Activated naive CD4-positive, alpha-beta T cell treated with Interleukin-2 at 50 U/mL for 16 hours (primary cell): ENCODE measurements at places on chromosomes 6 and 20.

DNA sequence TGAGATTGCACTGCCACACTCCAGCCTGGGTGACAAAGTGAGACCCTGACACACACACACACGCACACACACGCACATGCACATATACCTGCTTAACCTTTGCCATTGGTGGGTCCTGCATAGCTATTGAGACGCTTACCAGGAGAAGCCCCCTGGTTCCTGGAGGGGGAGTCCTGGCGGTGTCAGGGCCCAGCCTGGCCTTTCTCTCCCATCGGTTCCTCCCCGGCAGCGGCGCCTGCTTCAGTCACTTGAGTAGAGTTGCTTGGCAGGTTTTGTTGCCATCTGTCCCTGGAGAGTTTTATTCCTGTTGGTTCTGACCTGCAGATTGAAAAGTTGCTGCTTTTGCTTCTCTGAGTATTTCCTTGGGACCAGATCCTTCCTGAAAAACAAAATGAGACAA, 20.6 kb upstream of the FAM209A start:
- DNase-seq, result no peak

DNA sequence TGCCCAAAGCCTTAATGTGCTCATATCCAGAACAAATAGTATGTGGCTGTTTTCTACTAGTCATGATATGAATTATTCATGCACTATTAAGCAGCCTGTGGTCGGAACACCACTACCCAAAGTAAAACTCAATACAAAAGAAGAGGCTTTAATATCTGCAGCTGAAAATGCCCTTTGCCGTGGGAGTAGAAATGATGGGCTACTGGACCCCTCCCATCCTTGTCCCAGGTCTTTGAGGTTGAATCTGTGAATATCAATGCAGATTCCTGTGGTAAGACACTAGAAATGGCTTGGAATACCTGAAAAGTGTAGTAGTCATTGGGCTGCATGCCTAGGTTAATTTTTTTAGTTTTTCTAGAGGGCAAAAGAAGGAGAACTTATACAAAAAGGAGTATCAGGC, 303.7 kb downstream of the TBC1D7 start:
- DNase-seq, result no peak

GRCh38 chr6:38141085-38141484, 321.6 kb downstream of the ZFAND3 start:
- DNase-seq, result no peak

DNA sequence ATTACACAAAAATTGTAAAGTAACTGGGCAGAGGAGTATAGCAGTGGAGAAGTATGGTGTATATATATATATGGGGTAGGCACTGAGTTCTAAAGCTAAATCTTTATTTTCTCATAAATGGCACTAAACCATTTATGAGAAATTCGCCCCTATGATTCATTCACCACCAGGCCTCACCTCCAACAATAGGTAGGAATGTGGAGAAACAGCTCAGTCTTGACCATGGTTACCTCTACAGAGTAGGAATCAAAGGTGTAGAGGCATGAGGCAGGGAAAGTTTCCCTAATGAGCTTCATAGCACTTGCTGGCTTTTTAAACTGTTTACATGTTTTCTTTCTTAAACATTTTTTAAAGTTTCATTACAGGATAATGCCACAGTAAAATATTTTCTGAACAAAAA, 36.9 kb upstream of the SUMO4 start:
- DNase-seq, result no peak

GRCh38 chr6:134267917-134268361, 50.0 kb downstream of the SGK1 start:
- no peak for DNase-seq

- no peak for DNase-seq
These were observed 5.0 kb downstream of the BCL2L1 start for GRCh38 chr20:31717478-31718201.

- DNase-seq, result no peak
These were observed 1.4 kb downstream of the SAMD5 start for GRCh38 chr6:147509891-147510290.

- no peak for DNase-seq
These were observed 2.0 kb upstream of the MICA start for GRCh38 chr6:31401403-31401802.

- no peak for DNase-seq
These were observed 34.6 kb downstream of the HDAC2 start for GRCh38 chr6:113936093-113936934.

DNA sequence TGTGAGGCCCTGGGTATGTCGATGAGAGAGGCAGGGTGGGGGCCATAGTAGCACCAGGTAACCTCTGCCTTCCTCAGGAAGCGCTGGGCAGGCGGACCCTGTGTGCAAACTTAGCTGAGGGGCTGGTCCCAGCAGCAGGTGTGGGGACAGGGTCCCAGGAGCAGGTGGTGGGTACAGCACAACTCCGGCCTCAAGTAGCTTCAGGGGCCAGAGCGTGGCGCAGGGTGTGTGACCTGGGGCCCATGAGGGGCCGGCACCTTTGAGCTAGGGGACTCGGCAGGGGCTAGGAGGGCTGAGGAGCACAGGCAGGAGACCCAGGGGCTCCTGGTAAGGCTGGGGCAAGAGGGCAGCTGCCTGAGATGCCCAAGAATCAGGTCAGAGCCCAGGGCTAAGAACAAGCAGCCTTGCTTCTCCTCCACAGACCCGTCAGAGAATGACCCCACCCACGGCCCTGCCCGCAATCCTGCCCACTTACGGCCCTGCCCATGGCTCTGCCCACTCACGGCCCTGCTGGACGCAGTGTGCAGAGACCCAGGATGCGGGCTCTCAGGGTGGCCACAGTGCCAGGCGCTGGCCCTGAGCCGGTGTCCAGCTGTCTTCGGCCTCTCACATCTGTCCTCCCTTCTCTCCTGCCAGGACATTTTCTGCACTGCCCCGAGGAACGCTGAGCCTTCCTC, 30.9 kb downstream of the CHRNA4 start:
- no peak for DNase-seq

DNA sequence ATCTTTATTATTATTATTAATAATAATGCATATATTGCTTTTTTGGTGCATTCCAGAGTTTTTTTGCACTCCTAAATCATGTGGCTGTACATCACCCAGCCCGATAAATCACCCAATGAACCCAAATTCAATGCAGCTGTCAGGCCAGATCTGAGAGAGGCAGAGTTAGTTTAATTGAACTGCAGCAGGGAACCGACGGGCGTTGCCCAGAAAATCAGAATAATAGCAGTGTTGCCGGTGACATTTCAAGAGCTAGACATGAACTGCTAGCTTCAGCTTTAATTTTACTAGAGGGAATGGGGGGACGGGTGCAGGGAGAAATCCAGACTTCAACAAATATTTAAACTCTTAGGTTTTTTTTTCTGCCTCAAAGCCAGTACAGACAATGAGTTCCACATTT, 135.0 kb downstream of the CLIC5 start:
- DNase-seq, result no peak

DNA sequence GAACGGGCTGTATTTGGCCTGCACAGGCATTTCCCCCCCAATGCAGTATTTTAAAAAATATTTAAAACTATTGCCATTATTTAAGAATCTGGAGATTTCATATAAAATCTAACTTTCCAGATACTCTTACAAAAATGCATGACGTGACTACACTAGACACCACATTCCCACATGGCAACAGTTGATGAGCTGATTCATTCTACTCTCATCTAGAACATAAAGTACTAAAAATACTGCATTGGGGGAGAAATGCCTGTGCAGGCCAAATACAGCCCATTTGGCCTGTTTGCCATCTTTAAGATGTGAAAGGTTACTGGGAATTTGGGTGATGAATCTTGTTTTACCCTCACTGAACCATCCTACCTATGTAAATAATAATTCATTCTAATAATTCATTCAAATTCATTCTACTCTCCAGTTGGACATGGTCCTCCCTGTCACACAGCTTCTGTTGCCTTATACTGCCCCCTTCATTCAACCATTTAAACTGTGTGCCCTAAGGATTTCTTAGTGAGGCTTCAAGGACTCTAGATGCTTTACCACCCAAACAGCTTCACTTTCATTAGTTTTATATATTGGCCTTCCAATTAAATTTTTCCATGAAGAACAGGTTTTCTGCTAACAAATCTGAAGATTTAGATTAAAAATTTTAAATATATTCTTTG, 6.9 kb upstream of the ZSCAN16 start:
- DNase-seq, result no peak

DNA sequence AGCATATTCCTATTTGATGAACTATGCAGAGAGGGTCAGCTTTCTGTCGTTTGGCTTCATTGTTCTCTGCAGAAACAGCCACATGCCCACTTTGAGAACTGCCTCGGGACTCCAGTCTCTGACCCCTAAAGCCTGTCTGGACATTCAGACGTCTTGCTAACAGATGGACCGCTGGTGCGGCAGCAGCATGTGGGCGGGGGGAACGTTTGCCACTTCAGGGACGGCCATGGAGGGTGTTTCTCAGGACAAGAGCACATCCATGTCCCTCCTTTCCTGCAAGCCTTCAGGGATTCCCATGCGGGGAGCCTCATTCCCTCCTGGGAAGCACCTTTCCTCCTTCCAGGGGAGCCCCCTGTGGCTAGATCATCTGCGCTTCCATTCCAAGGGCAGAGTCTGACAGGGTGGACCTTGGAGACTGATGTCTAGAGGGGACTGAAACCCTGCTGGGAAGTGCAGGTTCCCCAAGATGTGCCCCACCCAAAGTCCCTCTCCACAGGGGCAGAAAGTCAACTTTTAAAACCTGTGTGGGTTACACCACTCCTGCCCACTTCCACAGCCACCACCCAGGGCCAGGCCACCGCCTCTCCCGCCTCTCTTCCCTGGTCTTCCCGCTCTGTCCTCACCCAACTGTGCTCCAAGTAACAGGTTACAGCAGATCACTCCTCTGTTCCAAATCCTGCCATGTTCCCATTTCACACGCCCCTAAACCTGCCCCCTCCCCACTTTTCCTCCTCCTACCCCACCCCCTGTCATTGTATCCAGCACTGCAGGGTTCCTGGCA, 94.8 kb upstream of the PMEPA1 start:
- DNase-seq, result no peak

DNA sequence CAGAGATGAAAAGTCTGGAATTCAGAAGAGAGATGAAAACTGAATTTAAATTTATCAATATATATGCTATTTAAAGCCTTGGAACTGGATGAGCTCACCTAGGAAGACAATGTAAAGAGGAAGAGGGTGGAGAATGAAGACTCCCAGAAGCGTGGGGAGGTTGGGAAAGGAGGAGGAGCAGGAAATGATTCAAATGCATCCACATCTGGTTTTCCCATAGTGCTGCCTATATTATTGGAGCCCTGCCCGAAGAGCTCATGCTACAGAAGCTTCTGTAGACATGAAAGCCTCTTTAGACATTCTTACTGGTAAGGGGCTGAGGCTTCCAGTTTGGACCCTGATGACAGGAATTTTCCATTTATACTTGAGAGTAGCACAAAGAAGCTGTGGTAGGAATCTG, 19.2 kb downstream of the PDE7B start:
- DNase-seq, result no peak

DNA sequence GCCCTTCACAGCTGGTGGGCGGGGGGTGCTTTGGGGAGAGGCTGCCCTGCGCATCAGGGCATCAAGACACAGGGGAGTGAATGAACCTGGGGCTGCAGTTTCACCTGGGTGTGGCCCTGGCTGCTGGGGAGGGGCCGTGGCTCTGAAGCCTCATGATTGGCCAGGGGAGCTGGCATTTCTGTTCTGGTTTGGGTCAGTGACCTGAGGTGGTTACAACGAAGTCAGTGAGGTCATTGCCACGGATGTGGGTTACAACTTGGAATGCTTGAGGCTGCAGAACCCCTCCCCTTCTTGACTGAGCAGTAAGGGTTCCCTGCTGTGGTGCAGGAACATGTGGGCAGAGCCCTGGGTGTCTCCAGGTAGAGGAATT, 3.0 kb downstream of the TCEA2 start:
- DNase-seq, result peak; percentile 48

DNA sequence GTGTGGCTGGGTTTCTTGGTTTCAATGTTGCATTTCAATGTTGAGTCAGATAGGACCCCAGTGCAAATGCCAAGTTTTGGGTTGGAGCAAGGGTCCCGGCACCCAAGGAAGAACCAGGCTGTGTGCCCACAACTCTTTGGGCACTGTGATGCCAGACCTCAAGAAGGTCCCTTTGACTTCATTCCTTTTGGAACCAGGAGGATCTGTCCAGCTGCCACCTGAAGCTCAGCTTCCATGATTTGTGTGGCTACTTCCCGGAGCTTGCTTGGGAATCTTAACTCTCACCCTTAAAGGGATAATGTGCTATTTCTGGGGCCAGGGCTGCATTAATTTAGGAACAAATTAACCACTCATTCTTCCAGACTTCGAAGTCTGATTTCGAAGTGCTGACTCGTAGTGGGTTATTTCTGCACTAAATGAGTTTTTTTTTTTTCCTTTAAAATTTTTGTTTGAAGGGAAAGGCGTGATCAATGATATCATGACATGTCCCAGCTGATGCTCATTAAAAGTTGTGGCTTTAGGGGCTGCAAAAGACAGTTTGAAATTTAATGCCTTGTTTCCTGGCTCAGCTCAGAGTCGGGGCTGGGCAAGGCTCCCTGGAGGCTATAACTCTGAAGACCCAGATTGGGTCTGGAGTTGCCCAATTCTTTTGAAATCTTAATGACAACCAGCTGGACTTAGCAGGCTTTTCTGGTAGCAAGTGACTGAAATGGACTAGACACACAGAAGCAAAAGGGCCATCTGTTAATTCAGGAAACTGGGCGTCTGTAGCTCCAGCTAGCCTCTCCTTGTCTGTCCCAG, 24.0 kb upstream of the PHACTR3 start:
- DNase-seq, result no peak

DNA sequence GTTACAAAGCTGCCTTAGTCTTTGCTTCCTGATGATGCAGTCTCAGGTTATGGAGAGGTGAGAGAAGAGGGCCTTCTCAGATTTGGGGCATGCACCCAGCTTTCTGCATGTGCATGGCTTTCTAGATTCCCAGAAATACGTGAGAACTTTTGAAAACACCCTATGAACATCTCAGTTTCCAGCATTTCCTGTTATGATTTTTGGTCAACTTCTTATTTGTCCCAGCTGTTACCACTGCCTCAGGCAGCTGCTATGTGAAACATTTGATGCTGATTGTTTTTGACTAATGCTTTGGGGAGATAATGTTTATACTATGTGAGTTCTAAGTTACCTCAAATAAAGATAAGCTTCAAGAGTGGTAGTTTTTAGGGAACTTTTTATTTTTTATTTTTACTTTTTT, 9.5 kb upstream of the SNAP25 start:
- no peak for DNase-seq

GRCh38 chr20:44706301-44707017, 8.7 kb upstream of the CCN5 start:
- no peak for DNase-seq

- DNase-seq, result no peak
These were observed 8.3 kb upstream of the PRDM1 start for GRCh38 chr6:106077881-106078280.

DNA sequence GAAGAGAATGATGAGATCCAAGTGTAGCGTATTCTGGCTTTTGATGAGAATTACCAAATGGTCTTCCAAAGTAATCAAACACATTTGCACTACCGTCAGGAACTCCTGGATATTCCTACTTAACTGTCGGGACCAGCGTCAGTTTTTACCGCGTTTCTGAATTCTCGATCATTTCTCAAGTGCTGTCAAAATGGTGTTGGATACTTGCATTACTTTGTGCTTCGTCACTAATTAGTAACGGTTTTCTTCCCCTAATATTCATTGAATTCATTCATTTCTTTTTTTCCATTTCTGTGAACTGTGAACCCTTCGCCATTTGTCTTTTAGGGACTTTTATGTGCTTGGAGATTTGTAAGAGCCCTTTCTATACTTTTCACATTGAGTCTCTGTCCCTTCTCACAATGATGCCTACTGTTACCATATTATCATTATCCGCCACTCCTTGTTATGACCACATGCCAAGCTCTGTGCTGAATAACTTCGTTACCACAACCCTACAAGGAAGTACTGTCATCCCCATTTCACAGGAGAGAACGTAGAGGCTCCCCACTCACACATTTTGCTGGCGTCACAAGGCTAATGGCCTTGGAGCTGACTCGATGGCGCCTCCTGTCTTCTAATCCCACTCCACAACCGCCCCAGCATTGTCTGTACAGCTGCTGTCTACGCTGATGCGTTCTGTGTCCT, 74.2 kb upstream of the QKI start:
- DNase-seq, result no peak
